Inflammatory macrophage treated with lipopolysaccharide for 1 hour (primary cell): ENCODE measurements at places on chromosomes 5 and 9.

DNA sequence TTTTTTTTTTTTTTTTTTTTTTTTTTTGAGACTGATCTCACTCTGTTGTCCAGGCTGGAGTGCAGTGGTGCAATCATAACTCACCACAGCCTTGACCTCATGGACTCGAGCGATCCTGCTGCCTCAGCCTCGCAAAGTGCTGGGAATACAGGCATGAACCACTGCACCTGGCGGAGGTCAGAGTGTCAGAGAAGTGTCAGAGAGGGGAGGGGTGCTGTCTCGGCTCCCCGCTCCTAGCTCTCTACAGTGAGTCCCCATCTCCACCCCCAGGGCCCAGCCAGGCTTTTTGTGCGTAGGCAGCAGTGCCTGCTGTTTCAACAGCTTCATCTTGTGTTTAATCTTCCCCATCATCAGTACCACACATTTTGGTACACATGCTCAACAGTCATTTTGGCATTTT is 38.3 kb downstream of the SAR1B start:
- no peak for DNase-seq

GRCh38 chr9:6880626-6881025 is 122.9 kb downstream of the KDM4C start:
- DNase-seq = no peak

DNA sequence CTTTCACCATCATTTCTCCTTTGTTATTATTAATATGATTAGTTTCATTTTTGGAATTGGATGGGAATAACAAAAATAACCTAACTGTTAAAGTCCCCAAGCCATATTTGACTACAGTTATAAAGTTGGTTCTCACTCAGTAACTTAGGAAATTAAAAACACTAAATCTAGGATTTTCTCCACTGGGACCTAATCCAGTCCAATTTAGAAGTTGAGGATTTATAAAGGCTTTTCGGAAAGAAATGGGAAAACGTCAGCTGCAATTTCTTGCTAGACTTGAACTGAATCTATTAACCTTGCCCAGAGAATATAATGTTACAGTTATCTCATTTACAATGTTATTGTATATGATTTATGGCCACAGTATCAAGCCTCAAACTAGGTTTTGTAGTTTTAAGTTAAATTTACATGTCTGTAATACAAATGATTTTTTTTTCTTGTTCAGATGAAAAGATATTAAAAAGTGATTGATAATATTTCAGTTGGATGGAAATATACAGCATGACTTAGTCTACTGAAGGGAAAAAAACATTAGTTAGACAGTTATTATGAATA is 524.3 kb upstream of the GRAMD2B start:
- DNase-seq = no peak

GRCh38 chr9:94029932-94030317 is 54.3 kb upstream of the PTPDC1 start:
- no peak for DNase-seq

GRCh38 chr5:96111080-96111756 is 149.6 kb upstream of the ELL2 start:
- DNase-seq = no peak

DNA sequence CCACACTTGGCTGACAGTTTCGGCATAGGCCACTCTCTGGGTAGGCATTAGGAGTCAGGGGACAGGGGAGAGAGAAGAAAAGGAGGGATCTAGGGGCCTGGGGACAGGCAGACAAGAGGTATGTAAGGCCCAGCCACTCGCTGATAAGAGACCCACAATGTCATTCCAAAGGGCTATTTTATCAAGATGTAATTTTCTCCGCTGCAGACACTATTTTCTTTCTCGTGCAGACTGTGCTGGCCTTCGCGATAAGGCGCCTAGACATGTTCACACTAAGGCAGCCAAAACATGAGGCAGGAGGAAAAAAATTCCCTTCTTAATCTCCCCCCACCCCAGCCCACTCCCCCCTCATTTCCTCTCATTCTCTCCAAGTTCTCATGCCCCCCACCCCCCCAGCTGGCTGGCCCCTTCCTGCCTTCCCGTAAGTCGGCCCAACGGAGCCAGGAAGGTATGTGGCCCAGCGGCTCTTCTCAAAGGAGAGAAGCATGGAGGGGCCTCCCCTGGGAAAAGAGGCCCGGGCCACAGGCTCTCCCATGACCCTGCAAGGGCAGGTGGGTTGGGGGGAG is 44.9 kb upstream of the SYNPO start:
- no peak for DNase-seq

- no peak for DNase-seq
These were observed 18.0 kb downstream of the DAPK1 start for GRCh38 chr9:87515588-87516221.

DNA sequence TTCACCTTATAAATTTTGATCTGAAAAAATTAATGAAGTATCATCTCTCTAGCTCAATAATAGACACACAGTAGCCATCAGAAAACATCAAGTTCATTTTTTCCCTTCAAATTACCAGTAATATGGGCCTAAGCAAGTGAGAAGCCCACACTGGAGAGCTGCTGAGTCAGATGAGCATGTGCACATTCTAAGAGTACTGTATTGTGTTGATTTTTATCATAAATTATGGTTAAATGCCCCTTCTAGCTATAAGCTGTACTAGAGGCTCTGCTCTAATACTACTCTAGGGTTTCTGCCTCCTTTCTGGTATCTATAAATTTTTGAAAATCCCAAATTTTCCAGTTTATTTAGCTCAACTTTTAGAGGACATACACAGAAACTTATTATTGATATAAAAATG is 42.1 kb upstream of the TYRP1 start:
- DNase-seq = no peak

- DNase-seq = no peak
These were observed 37.4 kb downstream of the PLPPR1 start for GRCh38 chr9:101065930-101066329.

DNA sequence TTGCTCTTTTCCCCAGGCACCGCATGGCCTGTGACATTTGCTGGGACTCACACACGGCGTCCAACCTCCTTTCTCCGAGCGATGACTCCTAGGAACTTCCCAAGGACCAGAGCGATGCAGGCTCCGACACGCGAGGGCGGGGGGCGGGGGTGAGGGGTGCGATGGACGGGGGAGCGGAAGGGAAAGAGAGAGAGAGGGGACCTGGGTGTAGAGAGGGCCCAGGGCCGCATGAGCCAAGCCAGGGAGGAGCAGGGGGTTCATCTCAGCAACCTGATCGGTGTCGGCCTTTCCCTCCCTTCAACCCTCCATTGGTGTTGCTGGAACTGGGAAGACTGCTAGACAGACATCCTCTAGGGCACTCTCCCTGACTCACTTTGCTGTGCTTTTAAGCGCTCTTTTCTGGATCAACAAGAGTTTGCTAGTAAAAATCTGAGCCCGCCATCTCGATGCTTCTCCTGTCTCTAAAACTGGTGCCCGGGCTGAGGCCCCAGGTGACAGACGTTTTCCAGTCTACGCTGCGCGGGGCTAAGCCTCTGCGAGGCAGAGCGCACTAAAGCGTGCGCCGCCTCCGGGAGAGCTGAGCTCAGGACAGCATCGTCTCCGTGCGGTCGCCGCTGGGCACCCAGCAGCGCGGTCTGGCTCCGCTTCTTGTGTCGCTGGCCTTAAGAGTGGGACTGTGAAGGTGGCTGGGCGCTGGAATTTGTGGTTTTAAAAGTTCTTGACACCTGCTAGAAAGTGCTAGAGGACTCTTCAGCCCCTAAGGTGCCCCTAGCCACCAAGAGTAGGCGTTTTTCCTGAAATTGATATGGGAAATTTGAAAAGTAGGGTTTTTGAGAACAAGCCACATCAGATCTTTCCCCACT is 1.0 kb upstream of the TSLP start:
- DNase-seq = no peak

DNA sequence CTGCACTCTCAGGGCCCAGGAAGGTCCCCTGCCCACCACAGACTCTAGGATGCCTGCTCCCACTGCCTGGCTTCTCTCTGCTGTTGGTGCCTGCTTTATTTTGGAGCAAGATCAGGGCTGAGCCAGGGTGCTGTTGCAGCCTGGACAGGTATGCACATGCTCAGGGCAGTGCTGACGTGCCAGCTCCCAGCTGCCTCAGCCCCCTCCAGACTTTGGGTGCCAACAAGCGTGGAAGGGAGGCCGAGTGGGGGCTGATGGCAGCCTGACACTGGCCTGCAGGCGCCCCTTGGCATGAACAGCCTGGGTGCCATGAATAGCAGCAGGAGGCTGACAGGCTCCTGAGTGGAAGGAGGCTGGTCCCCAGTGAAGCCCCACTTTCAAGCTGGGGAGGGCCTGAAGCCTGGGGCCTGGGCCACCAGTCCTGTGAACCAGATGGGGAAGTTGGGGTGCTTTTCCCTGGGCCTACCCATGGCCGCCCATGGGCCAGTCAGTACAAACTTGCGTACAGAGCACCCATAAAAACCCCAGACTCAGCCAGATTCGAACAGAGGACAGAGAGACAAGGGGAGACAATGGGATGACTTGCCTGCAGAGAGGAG is 6.8 kb downstream of the AMBP start:
- no peak for DNase-seq

DNA sequence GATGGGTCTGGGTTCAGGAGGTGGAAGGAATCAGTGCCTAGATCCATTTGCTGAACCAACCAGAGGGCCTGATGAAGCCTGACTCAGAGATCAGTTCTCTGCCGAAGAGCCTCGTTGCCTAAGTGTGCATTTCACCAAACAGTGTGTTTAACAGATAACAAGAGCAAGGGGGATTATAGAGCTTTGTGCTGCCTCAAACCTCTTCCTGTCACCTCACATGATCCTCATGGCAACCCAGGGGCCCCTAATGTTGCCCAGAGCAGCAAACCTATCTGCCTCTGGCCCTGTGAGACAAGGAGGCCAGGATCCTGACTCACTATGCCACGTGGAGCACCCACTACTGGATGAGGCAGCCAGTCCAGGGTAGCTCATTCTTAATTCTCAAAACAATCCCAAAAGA is 66.3 kb upstream of the EPB41L4B start:
- DNase-seq = no peak

- no peak for DNase-seq
These were observed 6.0 kb downstream of the PDGFRB start for GRCh38 chr5:150149618-150150017.

GRCh38 chr5:140800816-140801493 is at the start of gene PCDHA3:
PCDHA3 (plus strand) TSS chr5:140801057.
- DNase-seq = no peak

DNA sequence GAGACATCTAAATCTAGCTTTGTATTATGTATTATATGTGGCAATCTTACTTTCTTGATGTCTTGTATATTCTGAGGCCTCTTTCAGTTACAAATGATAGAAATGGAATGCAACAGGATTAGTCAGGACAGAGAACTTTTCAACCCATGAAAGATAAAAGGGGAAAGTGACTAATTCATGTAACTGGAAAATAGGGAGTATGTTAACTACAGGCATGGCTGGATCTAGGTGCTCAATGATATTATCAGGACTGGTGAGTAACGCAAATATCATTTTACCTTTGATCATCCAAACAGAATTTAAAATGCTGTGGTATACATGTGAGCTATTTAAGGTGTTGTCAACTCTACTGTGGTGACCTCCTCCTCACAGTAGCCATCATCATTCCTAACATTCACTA is 215.7 kb upstream of the GLRA1 start:
- no peak for DNase-seq

DNA sequence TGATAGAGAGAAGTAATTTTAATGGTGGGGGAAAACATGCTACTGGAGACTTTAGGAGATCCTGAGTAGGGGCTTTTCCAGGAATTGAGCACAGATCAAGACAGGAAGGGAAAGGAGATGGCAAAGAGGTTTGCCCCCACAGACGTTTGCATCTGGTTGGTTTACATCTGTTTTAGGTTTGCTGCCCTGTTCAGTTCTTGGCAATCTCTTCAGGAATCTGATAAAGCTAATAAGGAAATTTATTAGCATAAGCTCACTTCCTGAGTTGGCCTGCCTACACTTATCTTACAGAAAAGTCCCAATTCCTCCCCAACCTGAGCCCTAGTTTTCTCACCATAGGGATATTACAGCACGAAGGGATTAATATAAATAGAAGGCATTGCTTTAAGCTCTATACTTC is 3.4 kb upstream of the CFAP95 start:
- no peak for DNase-seq

DNA sequence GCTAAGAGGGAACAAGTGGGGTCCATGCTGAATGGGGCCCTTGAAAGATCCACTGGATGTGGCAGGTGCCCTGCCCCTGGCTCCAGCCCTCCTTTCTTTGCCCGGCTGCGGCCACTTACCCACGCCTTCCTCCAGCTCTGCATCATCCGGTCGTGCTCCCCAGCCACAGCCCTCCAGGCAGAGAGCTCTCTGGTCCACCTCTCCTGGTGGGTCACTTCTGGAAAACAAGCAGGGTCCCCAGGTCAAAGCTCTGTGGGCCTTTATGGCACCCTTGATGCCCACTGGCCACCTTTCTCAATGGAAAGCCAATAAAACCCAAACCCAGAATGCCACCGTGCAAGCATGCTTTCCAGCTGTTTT is 45.0 kb downstream of the SECISBP2 start:
- no peak for DNase-seq

DNA sequence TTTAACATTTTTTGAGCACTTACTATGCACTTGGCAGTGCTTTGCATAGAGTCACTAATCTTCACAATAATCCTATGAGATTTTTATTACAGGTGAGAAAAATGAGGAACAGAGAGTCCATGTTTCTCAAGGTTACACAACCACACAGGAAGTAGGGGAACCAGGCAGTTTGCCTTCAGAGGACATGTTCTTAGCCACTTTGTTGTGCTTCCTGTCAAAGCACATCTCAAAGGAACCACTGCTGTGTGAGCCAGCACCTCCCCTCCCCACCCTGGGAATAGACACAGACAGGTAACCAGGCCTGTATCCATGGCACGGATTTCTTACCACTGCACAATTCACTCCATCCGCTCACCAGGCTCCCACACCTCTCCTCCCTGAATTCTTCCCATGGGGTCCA is 6.3 kb upstream of the DNAJB5 start:
- DNase-seq = no peak

- no peak for DNase-seq
These were observed 138.8 kb upstream of the COL5A1 start for GRCh38 chr9:134502809-134503211.

DNA sequence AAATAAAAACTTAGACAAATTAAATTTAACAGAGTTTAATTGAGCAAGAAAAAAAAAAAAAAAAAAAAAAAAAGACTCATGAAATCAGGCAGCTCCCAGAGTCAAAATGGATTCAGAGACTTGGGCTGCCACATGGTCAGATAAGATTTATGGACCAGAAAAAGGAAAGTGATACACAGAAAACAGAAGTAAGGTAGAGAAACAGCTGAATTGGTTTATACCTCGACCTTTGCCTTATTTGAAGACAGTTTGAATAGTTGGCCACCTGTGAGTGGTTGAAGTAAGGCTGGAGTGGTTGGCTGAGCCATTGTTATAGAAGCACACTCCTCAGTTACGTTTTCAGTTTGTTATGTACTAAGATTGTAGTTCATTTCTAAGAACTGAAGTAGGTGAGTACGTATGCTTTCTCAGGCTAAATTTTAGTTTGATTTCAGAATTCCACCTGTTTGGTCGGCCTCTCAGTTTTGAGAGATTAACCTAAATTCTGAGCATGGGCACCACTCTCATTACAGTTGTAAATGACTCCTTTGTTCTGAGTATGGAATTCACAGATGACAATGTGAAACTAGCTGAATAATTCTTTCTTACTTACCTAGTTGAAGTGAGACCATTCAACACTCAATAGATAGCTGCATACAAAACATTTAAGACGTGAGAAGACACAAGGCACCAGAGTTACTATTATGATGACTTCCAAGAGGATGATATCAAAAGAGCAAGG is 149.0 kb downstream of the AOPEP start:
- DNase-seq = no peak
